HTR-8/SVneo (cell line): ENCODE measurements at places on chromosomes 1 and 21.
A peak's percentile ranks its signal among the peaks of the same experiment; 100 is the strongest.

DNA sequence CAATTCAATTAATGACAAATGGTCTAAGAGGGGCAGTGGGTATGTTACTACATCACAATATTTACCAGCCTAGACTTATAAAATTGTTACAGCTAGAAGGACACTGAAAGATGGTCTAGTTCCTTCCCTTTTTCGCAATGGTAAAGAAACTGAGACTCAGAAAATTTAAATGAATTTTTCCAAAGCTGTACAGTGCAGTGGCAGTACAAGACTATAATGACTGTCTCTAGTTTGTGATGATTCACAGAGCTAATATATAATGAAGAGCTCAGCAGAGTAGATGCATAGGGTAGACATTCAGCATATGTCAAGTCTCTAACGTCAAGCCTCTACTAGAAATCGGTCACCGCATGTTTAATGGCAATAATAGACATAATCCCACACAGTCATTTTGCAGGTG, 4.6 kb downstream of the PLPP3 start:
- no peak for DNase-seq

- DNase-seq, result peak; percentile 65
Measured at GRCh38 chr1:62131093-62131725, 63.4 kb upstream of the L1TD1 start.

- DNase-seq, result no peak
Measured at GRCh38 chr1:9520411-9520810, 18.9 kb upstream of the SLC25A33 start.

- DNase-seq, result peak; percentile 96
Measured at GRCh38 chr1:202861420-202862132, 27.4 kb downstream of the RABIF start.

DNA sequence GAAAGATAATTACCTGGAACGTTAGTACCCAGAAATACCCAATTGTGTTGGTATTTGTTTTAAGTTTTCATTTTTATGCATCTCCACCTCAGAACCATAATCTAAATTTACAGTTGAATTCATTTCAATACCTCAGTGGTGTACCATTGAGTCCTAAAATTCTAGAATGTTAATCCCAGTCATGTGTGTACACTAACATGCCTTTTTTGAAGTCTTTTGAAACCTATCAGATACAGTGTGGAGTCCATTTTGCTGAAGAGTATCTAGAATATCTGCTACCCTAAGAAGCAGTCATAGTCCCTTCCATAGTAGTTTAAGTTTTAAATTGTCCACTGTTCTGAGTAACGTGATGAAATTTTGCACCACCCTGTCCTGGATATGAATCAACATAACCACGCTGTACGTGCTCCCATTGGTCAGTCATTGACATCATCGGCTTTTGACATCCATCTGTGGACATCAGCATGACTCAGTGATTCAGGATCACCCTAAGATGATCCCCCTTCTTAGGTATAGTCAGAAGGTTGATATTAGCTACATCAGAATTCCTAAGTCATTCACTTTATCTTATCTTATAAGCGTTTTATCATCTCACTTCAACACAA, 7.5 kb upstream of the ASH1L start:
- DNase-seq, result no peak

GRCh38 chr1:36645867-36646266, 163.2 kb upstream of the CSF3R start:
- no peak for DNase-seq

DNA sequence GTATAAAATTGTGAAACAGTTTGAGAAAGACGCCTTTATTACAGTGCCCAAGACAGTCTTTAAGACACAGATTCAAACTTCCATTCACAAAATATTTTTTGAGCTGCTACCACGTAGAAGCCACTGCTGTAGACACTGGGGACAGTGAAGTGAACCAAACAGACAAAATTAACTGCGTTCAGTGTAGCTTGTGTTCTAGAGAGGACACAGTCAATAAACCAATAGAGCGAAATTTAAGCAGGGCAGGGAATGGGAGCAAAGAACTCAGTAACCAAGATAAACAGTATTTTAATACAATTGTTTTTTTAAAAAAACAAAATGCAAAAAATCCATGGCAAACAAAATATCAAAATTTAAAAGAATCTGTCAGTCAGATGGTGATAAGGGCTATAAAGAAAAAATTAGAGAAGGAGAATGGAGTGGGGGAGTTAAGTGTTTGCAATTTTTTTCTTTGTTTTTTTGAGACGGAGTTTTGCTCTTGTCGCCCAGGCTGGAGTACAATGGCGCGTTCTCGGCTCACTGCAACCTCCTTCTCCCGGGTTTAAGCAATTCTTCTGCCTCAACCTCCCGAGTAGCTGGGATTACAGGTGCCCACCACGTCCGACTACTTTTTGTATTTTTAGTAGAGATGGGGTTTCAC, 719 bp upstream of the PARS2 start:
- peak; percentile 19 for DNase-seq

- DNase-seq, result peak; percentile 34
Measured at GRCh38 chr1:8394456-8395321, 76.8 kb downstream of the SLC45A1 start.

GRCh38 chr1:180211860-180212229, 18.2 kb upstream of the LHX4 start:
- no peak for DNase-seq

GRCh38 chr1:157975228-157975950, 18.1 kb upstream of the KIRREL1 start:
- no peak for DNase-seq

DNA sequence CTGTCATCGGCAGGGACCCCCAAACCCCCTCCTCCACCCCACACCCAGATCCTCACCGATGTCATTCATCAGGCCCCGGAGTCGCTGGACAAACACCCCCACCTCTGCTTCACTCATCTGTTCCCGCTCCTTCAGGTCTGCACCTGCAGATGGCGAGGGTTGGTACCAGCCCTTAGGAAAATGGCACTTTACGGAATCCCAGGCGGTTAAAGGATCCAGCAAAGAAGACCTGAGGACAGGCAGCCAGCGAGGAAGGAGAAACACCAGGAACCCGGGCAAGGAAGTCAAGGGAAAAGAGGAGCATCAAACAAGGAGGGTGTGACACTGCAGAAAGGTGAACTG, 13.8 kb downstream of the ECHDC2 start:
- no peak for DNase-seq

- DNase-seq, result peak; percentile 10
Measured at GRCh38 chr1:83102630-83103071, 896.3 kb downstream of the TTLL7 start.
